ENCODE measurements at places on chromosomes 7 and 10. TPM values are rescaled to one million over a fixed set of nuclear protein-coding genes. Genes with fewer than 3 reads are reported as not detected.

PRTFDC1 gene
- total RNA-seq: 20.7 TPM

C7orf57 gene
- 0.57 TPM for total RNA-seq

C7orf33 gene
- not detected for total RNA-seq

TMEM140 gene
- total RNA-seq: not detected

- DNase-seq: peak; percentile 34
Measured at GRCh38 chr7:150415161-150416153, 35.0 kb upstream of the GIMAP8 start.

- peak; percentile 48 for DNase-seq
Measured at GRCh38 chr10:104707602-104708459, 66.7 kb downstream of the SORCS3 start.

- DNase-seq: no peak
Measured at GRCh38 chr10:117784776-117785175, 242.2 kb downstream of the EMX2 start.

GRCh38 chr10:73967022-73967429, 30.9 kb upstream of the VCL start:
- DNase-seq: peak; percentile 81

GRCh38 chr10:82150123-82150900, 275.3 kb downstream of the NRG3 start:
- DNase-seq: peak; percentile 96

GRCh38 chr7:116164552-116165306, 45.6 kb upstream of the TES start:
- DNase-seq: no peak

Measured in endodermal cell (in vitro differentiated cells).